ENCODE measurements at places on chromosomes 16 and 17.

DNA sequence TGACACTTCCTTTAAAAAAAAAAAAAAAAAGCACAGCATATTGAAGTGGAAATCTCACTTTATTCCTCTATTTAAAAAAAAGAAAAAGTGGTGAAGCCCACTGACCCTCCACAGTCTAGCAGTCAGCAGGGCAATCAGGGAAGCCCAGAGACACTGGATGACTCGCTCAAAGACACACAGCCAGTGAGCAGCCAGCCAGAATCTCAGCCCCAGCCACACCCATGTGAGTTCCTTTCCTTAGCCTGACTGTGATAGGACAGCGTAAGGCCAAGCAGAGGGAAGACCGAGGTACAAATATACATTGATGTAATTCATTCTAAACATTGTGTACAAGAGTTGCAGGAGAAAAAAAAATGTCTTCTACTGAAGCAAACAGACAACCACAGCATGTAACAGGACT lies 22.5 kb downstream of the XPO6 start:
- DNase-seq, result no peak

DNA sequence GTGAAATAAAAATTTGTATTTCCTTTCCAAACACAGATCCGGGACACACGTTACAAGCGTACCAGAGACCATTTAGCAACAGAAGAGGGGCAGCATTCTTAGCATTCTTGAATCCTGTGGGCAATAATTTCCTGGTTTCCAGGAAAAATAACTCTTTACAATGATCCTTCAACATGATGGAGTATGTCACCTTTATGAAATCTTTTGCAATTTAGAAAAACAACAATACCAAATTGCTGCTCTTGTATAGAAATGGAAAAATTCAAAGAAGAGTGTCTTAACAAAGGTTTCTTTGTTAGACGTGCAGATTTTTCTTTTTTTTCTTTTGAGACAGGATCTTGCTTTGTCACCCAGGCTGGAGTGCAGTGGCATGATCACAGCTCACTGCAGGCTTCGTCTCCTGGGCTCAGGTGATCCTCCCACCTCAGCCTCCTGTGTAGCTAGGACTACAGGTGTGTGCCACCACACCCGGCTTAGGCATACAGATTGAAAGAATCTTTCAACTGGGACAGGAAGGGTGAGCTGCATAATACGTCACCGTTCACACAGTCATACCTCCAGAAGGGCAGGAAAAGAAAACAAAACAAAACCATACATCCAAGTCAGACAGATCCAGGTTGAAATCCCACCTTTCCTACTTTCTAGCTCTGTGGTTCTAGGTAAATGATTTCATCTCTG lies 10.8 kb upstream of the GCSH start:
- no peak for DNase-seq

DNA sequence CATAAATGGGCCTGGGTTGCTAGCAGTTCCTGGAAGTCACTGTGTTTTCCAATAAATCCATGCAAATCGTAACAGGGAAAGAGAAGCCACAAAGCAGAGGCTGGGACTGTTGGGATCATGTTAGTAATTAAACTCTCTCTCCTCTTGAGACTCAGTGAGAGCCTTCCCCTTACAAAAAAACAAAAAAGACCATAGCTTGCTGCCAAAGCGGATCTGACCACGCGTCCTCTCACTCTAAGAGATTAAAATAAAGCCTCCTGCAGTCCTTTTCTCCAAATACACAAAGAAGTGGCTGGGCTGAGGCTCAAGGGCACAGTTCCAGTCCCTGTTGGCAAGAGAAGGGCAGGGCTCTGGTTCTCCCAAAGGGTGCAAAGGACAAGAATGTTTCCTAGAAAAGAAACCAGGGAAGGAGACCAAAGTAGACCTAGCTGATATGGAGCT lies 38.5 kb downstream of the PIGL start:
- DNase-seq, result peak; percentile 64

DNA sequence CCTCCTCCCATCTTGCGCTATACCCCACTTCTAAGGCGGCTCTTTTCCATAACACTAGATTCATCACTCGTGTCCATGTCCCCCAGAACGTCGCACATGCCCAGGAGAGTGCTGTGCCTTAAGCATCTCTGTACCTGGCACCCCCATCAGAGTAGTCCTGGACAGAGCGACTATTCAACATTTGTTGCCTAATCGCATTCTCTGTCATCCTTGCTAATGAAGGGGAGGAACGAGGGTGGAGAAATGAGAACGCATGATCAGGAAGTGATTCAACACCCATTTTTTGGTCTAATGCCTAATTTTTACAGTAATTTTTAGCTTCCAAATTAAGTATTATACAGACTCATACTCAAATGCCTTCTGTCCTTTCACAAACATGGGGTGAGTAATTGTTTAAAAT lies 53.2 kb downstream of the SLC39A11 start:
- no peak for DNase-seq

DNA sequence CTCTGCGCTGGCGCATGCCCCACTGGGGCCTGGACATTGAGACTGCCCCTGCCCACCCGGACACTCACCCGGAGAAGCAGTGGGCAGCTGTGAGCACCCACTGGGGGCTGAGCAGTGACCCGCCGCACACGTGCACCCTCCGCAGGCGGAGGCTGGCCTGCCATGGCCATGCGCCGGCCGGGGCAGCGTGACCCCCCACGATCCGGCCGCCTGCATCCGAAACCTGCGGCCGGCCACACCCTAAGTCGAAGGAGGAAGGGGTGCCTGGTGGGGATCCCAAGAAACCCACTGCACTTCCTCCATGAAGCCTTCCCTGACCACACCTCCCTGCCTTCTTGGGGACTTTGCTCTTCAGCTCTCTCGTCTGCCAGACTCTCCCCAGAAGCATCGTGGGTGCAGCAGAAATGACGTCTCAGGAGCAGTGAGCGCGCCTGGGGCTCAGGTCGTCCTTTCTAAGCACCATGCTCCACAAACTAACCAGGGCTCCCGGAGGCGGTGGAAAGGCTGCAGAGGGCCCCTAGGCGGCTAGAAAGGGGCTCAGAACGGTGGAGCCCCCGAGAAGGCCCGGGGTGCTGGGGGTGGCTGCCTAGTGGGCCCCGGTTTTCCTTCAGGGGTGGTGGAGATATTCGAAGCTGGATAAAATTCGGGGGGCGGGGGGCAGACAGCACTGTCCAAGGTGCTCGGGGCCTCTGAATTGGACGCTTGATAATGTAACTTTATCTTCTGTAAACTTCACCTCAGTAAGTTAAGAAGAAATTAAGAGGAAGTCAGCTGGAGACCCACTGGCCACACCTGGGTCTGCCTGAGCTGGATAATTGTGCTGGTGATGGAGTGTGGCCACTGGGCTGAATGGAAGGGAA lies 1.5 kb downstream of the TPSG1 start:
- DNase-seq, result no peak

GRCh38 chr17:29140631-29141513 lies 39.3 kb downstream of the MYO18A start:
- peak; percentile 83 for DNase-seq

GRCh38 chr16:30407804-30408534 lies 563 bp downstream of the ZNF771 start:
- no peak for DNase-seq

GRCh38 chr16:85062845-85063244 lies 35.2 kb downstream of the KIAA0513 start:
- peak; percentile 41 for DNase-seq

- peak; percentile 84 for DNase-seq
These were observed 76.7 kb downstream of the CHD9 start for GRCh38 chr16:53131363-53132071.

GRCh38 chr17:55895112-55895759 lies 144.4 kb downstream of the PCTP start:
- DNase-seq, result no peak

DNA sequence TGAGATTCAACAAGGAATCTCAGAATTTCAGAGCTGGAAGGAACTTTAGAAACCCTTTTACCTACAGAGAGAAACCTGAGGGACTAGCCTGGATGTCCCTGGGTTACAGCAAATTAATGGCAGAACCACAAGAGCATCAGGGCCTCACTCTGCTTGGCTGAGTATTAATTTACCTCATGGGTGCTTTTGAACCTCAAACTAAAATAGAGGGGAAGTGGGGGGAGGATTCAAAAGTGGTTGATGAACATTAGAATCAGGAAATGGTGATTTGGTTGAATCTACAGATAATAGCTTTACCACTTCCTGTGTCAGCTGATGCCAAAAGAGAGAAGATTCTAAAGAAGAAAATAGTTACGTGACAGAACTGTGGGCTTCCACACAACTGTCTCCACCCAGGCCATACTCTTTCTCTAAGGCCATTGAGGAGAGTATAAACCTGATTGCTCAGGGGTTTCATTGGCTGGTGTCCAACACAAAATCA lies 11.3 kb upstream of the SKAP1 start:
- no peak for DNase-seq

GRCh38 chr17:3835410-3836229 lies 10.4 kb downstream of the NCBP3 start:
- DNase-seq, result no peak

DNA sequence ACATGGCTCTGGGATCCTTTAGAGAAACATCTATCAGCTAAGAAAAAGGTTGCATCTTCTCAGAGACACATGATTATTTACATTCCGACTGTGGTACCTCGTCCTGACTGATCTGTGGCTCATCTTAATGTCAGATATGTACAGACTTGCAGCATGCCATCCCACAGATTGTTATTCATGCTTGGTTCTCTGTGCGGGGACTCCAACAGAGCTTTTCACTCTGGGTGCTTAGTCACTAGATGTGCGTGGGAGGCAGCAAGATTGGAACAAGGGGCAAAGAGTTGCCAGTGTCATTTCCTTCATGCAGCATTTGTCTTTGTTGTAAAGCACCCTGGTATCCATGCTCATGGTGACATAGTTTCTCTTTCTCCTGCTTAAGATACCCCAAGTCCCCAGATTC lies 179.1 kb upstream of the CACNG5 start:
- no peak for DNase-seq

GRCh38 chr17:1100382-1100781 lies 79.4 kb downstream of the ABR start:
- no peak for DNase-seq

DNA sequence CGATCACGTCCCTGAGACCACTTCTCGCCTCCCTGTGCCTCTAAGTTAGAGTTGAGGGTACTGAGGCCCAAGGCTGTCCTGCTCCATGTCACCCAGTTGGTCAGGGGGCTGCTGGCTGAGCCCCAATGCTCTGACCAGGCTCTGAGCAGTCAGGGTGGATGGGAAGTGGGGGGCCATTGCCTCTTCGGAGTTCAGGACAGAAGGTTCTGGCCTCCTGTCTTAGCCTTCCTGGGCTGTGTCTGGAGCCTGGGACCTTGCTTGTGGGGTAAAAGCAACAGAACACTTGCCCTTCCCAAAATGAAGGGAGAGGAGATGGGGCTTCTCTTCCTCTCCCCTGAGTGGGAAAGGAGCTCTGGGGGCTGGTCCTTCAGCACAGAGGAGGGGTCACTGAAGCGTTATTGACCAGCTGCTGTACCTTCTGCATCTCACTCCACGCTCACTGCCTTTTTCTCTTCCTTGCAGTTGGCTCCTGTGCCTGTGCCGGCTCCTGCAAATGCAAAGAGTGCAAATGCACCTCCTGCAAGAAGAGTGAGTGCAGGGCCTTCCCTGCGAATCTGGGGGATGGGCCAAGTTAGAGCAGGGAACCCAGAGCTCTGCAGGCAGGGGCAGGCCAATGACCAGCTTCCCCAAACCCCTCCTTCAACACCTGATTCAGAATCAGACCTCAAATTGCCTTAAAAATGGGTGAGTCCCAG lies 580 bp downstream of the MT1X start:
- DNase-seq, result peak; percentile 39

DNA sequence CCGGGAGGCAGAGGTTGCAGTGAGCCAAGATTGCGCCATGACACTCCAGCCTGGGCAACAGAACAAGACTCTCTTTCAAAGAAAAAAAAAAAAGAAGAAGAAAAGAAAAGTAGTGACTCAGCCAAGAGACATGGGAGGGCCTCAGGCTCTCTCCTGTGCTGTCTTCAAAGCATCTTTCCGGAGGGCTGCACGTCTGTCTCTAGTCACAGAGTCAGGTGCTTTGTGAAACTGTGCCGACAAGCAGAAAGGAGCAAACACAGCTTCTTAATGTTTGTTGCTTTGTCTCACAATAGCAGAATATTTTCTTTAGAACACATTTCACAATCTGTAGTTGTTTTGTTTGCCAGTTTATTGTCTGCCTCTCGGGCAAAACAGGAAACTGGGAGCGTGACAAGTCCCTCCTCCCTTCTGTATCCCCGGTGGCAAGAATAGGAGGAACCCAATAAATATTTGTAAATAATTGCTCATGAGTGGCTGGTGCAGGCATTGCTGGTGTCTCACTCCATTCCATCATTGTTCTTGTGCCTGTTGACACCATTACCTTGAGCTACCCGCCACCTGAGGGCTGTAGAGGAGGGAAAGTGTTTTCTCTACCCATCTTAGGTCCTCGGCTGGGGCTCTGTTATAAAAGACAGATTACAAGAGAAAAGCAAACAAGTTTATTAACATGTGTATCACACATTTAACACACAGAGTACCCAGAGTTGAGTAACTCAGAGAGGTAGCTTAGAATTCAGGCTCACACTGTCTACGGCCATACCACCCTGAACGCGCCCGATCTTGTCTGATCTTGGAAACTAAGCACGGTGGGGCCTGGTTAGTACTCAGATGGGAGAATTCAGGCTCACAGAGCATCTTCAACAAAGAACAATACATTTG lies 5.5 kb downstream of the GAST start:
- DNase-seq, result no peak

GRCh38 chr17:32311028-32311536 lies 30.9 kb downstream of the C17orf75 start:
- DNase-seq, result no peak

DNA sequence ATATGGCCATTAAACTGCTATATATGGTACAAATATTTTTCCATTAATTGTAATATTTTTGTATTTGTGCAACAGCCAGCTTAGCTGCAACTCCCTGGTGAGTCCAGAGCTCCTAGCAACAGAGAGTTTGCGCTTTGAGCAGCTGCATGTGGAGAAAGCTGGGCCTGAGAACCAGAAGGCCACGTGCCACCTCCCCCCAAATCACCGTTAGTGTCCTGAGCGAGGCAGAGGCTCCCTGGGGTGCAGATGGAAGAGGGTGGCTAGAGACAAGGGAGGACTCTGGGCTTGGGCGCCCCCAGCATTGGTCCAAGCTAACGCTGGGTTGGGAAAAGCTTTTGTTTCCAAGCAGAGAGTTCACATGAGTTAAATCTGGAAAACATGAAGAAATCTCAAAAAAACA lies 41.6 kb downstream of the HSBP1 start:
- peak; percentile 74 for DNase-seq
